Tibial nerve (tissue), 4 donors: ENCODE measurements at places on chromosomes 5 and 9. TPM values are rescaled to one million over a fixed set of nuclear protein-coding genes. Genes with fewer than 3 reads are reported as not detected.

The PCDHGA4 gene
- total RNA-seq = 11.7 TPM

GRCh38 chr9:137989999-137990715, 112.6 kb downstream of the CACNA1B start:
- DNase-seq = no peak

- no peak for DNase-seq
Measured at GRCh38 chr9:89476546-89476945, 21.4 kb downstream of the SEMA4D start.

The LCN10 gene
- total RNA-seq = 47.5 TPM
